ENCODE measurements at places on chromosomes 6 and 20.

GRCh38 chr6:52162940-52163908, 23.0 kb upstream of the IL17A start:
- peak; percentile 38 for DNase-seq

- DNase-seq: no peak
These were observed 31.9 kb downstream of the NCOA3 start for GRCh38 chr20:47533518-47534062.

DNA sequence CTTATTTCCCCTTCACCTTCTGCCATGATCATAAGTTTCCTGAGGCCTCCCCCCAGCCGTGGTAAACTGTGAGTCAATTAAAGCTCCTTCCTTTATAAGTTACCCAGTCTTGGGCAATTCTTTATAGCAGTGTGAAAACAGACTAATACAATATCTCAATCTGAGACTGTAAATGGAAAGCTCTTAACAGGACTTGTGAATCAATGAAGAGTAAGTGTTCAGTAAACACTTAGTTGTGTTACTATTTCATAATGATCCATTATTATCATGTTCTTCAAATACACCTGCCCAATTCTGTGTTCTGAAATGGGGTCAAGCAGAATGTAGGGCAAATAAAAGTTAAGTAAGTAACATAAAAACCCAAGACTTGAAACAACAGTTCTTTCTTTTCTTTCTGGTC, 266.2 kb downstream of the TENT5A start:
- DNase-seq: no peak

DNA sequence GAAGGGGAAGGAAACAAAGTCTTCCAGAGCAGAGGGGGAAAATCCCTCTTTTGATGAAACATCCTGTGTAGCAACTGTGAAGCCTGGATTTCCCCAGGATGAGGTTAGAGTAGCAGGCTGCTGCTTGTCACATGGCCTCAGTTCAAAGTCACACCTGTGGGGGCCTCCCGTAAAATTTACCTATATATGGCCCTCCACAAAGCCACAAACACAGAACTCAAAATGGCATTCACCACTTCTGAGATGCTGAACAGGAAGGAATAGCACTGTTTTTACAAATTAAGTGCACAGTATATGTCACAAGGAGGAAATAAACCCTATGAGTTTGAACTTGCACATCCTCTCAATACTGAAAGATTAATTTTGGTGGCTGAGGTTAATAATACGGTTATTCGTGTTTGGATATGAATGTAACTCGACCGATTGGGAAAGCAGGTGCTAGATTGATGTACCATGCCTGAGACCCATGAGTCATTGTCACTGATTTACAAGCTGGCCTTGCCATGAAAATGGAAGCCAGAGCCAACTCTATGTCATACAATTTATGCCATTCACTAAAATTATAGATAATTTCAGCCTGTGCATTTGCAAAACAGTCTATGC, 70.6 kb downstream of the SGK1 start:
- peak; percentile 59 for DNase-seq

DNA sequence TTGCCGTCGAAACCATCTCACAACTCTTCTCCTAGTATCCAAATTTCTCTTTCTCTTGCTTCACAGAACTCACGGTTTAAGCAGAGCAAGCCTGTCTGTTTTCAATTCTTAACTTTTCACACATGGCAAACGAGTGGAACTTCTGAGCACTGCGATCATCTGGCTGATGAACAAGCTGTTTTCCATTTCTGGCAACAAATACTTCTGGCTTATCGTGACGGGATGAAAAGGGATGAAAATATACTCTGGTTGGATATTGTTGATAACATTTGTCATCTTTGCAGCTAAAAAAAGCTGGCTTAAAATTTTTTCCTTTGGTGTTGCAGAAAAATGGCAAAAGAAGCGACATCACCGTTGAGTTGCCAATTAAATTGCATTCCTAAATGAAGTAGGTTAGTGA, 515.2 kb upstream of the JARID2 start:
- DNase-seq: no peak

DNA sequence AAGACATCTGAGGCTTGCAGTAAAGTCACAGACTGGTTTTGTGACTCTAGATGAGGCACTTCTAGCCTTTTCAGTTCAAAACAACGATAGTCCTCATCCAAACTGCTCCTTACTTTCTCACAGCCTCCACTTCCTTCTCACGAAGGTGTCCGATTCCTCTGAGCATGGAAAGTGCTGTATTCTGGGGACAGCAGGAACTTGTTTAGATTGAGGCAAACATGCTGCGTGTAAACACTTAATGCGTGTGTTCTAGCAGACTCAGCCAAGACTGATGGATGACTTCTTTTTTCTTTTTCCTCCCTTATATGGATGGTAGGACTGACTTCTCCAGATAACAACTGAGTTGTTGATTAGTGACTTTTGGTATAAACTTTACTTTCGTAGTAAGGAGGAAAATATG, 80.2 kb upstream of the PRDM1 start:
- no peak for DNase-seq

DNA sequence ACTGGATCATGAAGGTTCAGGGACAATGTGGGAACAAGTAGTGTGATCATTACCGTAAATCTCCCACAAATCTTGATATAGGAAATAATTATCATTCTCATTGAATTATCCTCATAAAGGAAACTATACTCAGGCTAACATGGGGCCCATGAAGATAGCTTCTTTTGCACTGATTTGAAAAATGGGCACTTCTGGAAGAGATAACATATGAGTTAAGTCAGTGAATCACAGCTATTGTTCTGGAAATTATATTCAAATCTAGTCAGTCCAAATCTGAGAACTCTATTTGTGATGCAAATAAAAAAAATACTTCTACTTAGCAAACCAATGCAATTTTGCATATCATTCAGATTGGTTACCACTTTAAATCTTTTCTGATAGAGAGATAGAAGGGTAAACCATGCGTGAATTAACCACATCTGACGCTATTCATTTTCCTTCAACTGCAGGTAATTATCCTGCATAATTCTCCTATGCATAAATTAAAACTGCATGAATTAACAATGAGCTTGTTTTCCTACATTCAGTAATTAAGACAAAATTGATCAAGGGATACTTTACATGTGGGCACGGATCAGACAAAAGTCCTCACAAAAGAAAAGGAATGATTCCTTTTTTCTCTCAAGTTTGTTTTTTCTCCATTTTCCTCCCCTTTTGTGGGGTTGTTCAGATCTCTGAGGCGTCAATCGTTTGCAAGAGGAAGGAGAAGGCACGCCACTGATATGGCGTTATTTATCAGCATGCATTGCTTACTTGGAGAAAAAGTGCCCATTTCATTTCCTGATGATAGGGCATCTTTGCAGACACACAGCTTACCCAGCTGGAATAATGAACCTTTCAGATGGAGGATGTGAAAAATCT, 36.4 kb downstream of the RIPOR2 start:
- DNase-seq: no peak

DNA sequence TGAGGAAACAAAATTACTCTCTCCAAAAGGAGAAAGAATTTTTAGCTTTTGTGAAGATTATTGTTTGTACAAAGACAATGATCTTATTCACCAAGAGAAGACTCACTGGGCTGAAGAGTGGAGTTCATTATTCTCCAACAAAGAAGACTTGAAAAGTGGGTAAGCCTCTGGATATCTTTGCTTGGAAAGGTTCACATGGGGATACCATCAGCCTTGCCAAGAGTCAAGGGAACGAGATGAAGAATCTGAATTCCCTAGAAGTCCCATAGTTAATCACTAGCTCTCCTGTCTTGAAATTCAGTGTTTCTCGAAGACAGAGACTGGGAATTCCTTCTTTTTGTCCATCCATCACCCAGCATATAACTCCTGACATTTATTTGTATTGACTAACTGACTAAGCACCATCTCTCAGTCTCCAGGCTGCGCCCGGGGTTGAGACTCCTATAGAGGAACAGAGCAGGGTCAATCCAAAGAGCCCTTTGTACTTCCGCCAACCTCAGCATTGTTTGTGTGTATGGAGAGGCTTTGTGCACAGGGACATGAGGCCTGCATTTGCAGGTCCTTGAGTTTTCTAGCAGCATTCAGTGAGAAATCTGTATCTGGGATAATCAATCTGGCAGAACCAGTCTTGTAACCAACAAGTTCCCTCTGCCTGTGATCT, 461.9 kb downstream of the KIF16B start:
- no peak for DNase-seq

GRCh38 chr20:41014561-41015088, 14.0 kb upstream of the TOP1 start:
- DNase-seq: no peak

DNA sequence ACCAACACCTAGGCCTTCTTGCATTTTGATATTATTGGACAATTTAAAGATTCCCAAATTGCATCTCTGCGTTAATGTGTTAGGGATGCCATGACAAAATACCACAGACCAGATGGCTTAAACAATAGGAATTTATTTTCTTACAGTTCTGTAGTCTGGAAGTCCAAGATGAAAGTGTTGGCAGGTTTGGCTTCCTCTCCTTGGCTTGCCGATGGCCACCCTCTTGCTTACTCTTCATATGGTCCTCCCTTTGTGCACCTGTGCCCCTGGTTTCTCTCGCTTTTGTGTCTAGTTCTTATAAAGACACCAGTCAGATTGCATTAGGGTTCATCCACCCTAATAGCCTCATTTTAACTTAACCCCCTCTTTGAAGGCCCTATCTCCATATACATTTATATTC, 842.4 kb upstream of the FLRT3 start:
- DNase-seq: no peak

DNA sequence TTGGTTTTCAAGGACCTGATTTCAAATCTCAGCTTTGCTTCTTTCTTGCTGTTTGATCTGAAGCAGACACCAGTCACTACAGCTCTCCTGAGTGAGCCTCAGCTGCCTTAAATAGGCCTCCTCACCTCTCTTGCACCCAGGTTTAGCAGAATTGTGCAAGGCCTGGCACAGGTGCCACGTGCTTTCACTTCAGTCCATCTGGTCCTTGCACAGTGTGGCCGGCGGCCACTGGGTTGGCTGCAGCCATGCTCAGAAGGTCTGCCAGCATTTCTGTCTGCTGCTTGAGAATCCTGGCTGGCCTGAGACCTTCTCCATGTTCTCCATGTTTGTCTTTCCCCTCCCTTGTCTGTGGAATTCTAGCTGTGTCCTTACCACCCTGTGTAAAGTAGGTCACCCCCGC, 14.5 kb upstream of the DAAM2 start:
- no peak for DNase-seq

- peak; percentile 16 for DNase-seq
These were observed 17.7 kb downstream of the OR2A4 start for GRCh38 chr6:131683479-131683878.

GRCh38 chr20:13898012-13898612, 92.3 kb downstream of the SEL1L2 start:
- peak; percentile 35 for DNase-seq

- no peak for DNase-seq
These were observed 151.8 kb upstream of the PRND start for GRCh38 chr20:4569865-4570264.

GRCh38 chr6:41017663-41018062, 21.4 kb downstream of the UNC5CL start:
- DNase-seq: no peak

All from GM13977 (cell line).